ENCODE measurements at places on chromosomes 13 and 19.

GRCh38 chr13:49302817-49303216, 55.1 kb downstream of the CDADC1 start:
- DNase-seq: no peak

DNA sequence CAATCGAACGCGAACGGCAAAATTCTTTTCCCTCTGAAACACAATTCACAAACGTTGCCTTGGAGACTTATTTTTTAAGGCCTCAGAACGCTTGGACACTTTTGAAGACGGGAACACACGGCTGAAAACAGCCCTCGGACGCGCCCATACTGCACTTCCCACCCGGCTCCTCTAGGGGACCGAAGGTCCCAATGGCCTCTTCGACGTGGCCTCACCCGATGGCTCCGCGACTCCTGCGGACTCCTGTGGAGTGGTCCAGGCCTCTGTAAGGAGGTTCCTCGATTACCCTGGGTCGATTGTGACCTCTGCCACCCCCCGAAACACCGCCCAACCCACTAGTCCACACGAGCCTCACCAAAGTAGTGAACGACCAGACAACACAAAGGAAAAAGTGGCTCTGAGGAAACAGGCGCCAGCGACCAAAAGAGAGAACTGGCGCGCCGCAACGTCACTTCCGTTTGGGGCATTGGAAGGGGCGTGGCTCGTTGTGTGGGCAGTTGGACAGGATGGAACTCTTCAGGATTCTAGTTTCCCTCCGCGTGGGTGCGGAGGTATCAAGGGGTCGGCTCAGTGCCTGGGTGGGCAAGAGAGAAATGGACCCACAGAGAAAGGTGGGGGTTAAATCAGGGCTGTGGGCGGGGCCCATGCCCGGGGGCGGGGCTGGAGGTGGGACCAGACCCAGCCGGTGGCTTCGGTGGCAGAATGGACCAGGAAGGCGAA, at the start of gene ZNF560:
TSS of gene ZNF560 (minus strand) at position 434 of the 720 bp plus-strand sequence. CDS start 23,303 bp downstream, outside the sequence.
- no peak for DNase-seq

GRCh38 chr13:66805657-66806056, 424.5 kb downstream of the PCDH9 start:
- no peak for DNase-seq

- DNase-seq: no peak
These were observed 17.6 kb downstream of the VSTM2B start for GRCh38 chr19:29543381-29543780.

- DNase-seq: no peak
These were observed 69.9 kb downstream of the C13orf42 start for GRCh38 chr13:51041126-51041525.

Measured in LoVo (cell line).